Activated T-cell treated with anti-CD3 and anti-CD28 coated beads, Interleukin-2, amount 50 U/mL, for 24 hours (primary cell): ENCODE measurements at places on chromosomes 12 and 14.

GRCh38 chr14:82879949-82880535, 1346.4 kb upstream of the SEL1L start:
- no peak for DNase-seq

GRCh38 chr14:96176811-96177211, 27.8 kb upstream of the BDKRB2 start:
- no peak for DNase-seq

DNA sequence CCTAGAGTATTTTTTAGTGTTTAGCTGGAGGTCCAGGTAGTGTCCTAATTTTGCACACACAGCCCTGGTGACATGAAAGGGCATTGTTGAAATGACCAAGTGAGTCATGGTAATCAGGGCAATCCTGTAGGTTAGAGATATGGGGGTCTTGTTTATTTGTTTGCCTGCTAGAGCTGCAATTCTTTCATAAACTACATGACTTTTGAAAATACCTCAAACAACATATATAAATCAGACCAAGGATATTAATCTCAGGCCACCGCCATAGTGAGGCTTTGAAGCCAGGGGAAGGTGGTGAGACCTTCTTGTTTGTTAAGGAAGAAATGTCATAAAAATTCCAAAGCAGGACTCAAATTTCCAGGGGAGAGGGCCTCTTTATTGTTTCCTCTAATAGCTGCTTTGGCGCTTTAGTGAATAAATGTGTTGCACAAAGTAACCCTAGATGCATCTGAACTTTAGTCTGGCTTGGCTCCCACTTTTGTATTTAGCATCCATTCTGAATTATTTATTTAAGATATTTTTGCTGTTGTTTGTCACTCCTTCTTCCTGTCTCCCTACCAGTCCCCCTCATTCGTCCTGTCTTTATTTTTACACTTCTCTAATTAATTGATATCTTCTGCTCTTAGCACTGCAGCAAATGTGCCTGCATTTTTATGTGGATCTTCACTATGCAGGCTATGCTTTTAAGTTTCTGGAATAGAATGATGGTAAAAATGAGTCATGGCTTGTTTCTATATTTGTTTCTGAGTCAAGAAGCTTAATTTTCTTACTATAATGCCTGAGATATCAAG, 430.3 kb downstream of the RAD51B start:
- no peak for DNase-seq

GRCh38 chr12:2681450-2682205, 113.1 kb upstream of the FKBP4 start:
- no peak for DNase-seq

GRCh38 chr12:23361971-23362370, 587.5 kb downstream of the SOX5 start:
- DNase-seq = no peak

DNA sequence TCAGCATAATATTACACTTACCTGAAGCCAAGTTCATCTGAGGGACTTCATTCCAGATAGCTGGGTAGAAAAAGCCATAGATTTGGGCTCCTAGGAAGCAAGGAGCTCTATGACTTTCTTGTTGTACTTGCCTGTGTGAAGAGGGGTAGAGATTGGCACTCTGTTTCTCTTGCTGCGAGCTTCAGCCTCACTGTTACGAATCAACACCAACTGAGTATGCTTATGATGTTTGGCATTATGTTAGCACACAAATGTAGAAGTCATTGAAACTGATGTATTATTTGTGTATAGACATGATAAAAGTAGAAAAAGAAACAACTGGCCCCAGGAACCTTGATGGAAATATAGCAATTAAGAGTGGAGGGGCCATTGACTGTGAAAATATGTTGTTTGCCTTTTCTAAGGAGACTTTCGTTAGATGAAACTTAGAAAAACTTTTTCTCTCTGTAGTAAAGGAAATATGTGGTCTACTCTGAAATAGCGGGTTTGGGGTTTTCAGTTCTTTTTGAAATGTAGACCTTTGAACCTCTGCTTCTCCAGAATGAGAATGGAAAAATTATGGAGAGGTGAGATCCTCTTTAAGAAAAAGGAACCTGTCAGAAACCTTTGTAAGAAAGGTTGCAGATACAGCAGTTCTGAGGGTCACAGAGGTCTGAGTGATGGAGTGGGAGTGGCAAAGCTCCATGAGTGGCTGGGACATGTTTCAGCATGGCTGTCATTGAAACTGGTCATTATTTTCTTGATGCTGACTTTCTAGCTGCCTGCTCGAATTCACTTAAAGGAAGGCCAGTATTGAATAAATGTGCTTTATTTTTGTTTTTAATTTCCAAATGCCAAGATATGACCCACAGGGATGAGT, 159.9 kb downstream of the GCH1 start:
- DNase-seq = no peak

DNA sequence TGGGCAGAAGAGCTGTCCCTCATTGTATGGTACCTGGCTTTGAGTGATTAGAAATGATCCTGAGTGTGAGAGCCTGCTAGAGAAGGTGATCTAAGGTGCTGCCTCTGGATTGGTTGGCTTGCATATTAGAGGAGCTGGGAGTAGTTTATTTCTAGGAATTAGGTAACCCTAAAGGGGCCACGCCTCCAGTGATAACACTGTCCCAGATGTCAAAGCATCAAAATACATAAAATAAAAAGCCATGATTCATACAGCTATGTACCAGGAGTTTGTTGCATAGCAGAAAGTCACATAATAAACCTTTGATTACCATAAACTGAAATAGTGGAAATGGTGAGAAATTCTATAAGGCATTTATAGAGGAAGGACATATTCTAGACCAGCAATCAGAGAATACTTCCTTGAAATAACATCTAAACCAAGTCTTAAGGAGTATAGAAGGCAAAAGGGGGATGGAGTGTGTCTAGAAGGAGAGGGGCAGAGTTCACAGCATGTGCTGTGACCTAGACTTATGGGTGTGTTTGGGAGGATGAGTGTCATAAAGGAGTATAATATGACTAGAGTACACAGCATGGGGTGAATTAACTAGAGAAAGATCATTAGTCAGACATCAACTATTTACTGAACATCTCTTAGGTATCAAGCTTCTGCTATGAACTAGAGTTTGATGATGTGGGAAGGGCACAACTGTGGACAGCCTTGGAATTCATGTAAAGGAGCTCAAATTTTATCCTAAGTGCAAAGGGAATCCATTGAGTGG, 686.4 kb downstream of the GALC start:
- no peak for DNase-seq

DNA sequence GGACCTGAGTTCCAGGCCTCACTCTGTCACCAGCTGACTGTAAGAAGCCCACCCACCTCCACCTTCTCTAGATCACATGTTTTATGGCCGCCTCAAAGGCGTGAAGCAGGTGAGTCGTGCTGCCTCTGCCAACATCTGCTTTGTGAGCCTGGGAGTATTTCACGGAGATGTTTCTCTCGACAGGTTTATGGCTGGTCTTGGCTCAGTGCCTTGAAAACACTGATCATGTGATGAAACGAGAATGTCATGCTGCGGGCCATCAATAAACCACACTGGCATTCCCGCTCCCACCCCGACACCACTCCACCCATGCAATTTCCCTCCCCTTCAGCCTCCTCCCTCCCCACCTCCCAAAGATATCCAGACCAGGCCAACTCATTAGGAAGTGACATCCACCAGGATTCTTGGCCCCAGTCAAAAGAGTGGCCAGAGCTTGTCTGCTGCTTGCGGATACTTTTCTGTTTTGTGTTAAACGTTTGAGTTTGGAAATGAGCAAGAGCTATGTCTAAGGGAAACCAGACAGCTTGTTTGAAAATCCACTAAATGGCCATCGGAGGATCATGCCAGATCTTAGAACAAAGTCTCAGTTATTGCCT, 53.8 kb upstream of the NTF3 start:
- no peak for DNase-seq

GRCh38 chr12:49665384-49665783, 41.8 kb downstream of the FMNL3 start:
- no peak for DNase-seq

- DNase-seq = no peak
Observed at GRCh38 chr14:26528415-26529182, 69.2 kb downstream of the NOVA1 start.

- DNase-seq = no peak
Observed at GRCh38 chr12:26345471-26346003, 150.2 kb downstream of the SSPN start.

DNA sequence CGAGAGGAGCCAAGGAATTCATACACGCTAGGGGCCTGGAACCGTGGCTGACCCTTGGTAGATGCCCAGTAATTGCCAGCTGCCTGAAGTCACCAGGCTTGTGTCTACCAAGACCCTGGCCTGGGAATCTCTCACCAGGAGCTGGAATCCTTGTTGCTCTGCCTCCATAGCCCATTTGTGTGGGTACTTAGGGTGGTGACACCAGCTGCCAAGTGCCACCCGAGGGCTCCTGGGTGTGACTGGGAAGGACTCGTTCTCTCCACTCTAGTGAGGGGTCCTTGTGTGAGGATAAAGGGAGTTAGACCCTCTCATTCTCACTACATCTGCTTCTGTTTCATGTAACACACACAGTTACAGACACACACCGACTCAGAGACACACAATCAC, 17.9 kb downstream of the SERPINA1 start:
- DNase-seq = no peak

- no peak for DNase-seq
Observed at GRCh38 chr12:80498059-80498728, 54.2 kb downstream of the PTPRQ start.
